ENCODE measurements at places on chromosomes 11 and 22.

- DNase-seq, result no peak
Observed at GRCh38 chr22:30781271-30781875, 86.7 kb downstream of the OSBP2 start.

DNA sequence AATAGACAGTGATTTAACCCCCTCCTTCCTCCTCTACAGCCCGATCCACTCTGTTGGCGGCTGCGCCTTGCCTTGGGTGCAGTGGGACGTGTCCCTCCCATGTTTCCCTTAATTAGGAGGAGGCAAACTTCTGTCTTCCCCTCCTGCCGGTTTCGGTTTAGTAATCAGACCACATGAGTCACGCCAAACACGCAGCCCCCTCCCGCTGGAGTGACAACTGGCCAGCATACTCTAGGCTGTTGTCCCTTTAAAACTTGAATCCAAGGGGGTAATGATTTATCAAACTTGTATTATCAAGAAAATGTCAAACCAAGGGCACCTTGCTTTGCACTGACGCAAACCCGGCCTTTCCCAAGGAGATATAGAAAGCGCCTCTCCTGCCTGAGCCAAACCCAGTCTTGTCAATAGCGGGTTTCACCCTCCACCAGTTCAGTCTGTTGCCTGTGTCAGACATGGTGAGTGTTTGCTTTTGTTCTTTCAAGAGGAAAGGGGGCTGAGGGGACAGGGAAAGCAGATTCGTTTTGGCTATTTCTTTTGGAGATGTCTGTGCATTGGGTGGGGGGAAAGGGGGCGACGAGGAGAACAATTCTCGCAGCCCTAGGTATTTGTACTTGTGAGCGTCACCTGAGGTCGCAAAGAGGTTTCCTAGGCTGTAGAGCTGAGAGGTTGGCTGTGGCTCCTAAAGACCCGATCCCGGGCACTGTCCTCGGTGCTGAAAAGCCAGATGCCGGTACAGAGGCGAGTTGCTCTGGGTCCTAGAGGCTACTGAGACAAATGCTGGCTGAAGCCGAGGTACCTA, at the start of gene SLC6A5:
SLC6A5 (plus strand) TSS at position 388 of the 799 bp plus-strand sequence; CDS start at position 453, 65 bp downstream.
- no peak for DNase-seq

- DNase-seq, result no peak
Observed at GRCh38 chr11:128955636-128956035, 13.0 kb upstream of the TP53AIP1 start.

- no peak for DNase-seq
Observed at GRCh38 chr11:4578624-4579023, 2.9 kb upstream of the OR52I2 start.

GRCh38 chr22:44256556-44257485, 55.9 kb downstream of the SHISAL1 start:
- DNase-seq, result no peak
